Myocyte (in vitro differentiated cells): ENCODE measurements at places on chromosomes 6 and 20. TPM values are rescaled to one million over a fixed set of nuclear protein-coding genes. Genes with fewer than 3 reads are reported as not detected.

GDAP1L1 gene
- total RNA-seq = 0.11 TPM in 1 of 2 replicates, not detected in the other

MAS1 gene
- under 0.01 TPM in 1 of 2 replicates, not detected in the other for total RNA-seq

OR2J1 gene
- not detected in 2 replicates for total RNA-seq

LEMD2 gene
- total RNA-seq = 51.9 and 53.8 TPM in 2 replicates

TINAG gene
- total RNA-seq = 0.72 TPM in 1 of 2 replicates, not detected in the other

- DNase-seq = no peak
Observed at GRCh38 chr20:48606172-48606840, 221.5 kb downstream of the PREX1 start.

DNA sequence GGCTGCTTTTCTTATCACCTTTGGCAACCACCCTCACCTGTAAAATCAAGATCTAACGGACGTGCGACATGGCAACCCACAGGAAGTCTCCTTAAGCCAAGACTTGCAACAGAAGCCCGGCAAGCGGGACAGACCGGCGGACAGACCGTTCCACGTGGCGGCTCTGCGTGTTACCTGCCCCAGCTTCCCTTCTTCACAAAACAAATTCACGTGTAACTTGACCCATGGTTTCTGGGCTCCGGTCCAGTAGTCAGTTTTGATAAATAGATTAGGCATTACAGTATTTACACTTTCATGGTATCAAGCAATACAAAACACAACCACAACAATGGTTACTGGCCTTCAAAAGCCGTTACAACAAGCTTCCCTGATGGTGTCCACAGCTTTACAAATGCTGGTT is 133.8 kb downstream of the PRND start:
- no peak for DNase-seq

GRCh38 chr20:61130156-61130555 is 121.9 kb upstream of the CDH4 start:
- DNase-seq = no peak

DNA sequence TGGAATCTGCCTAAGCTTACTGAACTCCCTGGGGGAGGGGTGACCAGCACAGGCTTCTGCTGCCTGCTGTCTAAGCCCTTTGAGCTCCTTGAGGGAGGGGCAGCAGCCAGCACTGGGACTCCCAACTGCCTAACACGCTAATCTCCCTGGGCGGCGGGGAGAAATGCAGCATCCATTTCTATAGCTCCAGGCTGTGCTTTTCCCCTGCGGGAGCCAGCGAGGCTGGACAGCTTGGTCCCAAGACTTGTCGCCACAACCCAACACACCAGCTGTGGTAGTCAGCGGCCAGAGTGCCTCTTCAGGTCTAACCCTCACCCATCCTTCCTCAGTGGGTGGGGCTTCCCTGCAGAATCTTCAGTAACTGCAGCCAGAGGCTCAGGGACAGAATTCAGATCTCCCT is 64.6 kb downstream of the VGLL2 start:
- DNase-seq = no peak

- DNase-seq = no peak
Observed at GRCh38 chr6:43733471-43734293, 36.3 kb upstream of the VEGFA start.

DNA sequence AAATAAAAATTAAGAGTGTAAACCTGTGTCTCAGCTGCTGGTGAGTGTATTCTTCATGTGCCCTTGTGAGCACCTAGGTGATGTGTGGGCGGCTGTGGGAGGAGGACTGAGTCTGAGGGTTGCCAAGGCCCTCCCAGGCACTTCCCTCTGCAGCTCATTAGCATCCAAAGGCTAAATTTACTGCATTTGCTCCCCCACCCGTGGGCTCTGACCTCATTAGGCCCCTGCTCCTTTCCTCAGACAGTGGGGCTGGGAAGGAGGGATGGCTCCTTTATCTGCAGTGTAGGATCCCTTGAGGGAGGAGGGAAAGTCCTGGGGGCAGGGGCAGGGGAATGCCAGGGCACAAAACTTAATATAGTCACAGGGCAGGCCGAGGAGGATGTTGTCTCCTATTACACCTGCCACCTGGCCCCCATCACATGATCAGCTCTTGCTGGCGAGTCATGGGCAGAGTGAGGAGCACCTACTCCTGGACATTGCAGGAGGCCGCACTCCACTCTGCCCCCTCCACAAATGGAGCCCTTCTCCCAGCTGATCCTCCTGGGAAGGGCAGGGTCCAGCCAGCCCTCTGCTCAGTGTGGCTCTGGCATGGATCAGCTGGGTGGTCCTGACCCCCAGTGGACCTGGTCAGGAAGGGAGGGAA is 133.2 kb downstream of the MRPL14 start:
- DNase-seq = peak; percentile 53

GRCh38 chr6:52375780-52376556 is 14.0 kb downstream of the PAQR8 start:
- no peak for DNase-seq

GRCh38 chr6:90216072-90216977 is 80.3 kb downstream of the BACH2 start:
- peak; percentile 50 for DNase-seq

DNA sequence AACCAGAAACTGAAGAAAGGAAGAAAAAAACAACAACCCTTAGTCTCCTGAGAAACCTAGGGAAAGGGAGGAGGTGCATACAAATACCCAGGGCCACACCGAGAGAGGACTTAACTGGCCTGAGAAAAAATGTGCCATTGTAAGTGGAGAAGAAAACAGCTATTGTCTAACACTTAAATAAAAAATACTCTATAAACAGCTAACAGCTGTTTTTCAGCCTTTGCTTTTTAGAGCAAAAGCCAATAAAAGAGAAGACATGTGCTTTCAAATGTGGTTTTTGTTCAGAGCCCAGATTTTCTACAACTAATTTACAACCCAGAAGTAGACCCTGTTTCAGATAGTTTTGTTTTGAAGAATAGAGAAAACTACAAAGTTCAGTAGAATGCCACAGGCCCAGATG is 56.0 kb upstream of the SLC22A16 start:
- DNase-seq = peak; percentile 70

- DNase-seq = no peak
Observed at GRCh38 chr6:5155906-5156305, 70.8 kb downstream of the PPP1R3G start.

DNA sequence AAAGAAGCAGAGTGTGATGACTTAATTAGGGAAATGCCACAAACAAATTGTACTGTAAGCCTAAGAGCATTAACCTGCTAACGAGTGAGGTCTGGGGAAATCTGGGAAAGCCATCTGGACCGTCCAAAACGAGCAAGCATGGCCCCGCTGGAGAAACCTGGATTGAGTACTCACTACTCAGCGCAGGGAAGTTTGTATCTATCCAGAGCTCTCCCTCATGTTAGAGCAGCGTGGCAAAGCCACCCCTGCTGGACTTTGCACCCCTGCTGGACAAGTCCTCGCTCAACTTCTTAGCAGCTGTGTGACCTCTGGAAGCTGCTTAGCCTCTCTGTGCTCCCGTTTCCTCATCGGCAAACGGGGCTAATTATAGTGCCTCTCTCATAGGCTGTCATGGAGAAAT is 37.3 kb downstream of the PSMG4 start:
- DNase-seq = no peak

DNA sequence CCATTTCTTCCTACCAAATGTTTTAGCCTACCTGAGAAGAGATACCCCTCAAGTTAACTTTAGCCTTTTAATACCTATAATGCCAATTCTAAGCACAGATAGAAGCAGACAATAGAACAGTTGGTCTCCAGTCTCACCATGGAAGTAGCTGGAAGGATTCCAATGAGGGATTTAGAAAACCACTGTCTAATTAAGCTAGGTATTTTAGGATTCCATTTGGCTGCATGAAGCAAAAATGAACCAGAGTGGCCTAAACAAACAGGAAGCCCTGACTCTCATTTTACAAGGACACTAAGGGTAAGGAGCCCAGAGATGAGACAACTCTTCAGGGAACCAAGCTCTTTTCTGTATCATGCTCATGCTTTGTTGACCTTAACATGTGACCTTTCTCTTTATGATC is 199.2 kb downstream of the ALDH8A1 start:
- DNase-seq = peak; percentile 81

DNA sequence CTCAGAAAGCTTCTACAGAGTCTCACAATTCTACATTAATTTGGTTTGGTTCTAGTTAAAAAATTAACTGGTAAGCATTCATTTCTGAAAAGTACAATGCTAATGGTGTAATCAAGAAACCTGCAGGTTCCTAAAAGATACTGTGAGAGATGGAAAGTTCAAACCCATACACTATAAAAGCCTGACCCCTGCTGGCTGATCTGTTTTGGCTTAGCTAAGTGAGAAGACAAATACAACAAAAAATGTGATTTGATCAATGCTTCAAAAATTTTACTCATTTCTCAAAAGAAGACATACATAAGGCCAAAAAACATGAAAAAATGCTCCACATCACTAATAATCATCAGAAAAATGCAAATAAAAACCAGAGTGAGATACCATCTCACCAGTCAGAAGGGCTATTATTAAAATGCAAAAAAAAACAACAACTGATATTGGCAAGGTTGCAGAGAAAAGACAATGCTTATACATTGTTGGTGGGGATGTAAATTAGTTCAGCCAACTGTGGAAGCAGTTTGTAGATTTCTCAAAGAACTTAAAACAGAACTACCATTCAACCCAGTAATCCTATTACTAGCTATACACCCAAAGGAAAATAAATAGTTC is 102.8 kb downstream of the MOXD1 start:
- DNase-seq = peak; percentile 76
